ENCODE measurements at places on chromosomes 4 and X.

DNA sequence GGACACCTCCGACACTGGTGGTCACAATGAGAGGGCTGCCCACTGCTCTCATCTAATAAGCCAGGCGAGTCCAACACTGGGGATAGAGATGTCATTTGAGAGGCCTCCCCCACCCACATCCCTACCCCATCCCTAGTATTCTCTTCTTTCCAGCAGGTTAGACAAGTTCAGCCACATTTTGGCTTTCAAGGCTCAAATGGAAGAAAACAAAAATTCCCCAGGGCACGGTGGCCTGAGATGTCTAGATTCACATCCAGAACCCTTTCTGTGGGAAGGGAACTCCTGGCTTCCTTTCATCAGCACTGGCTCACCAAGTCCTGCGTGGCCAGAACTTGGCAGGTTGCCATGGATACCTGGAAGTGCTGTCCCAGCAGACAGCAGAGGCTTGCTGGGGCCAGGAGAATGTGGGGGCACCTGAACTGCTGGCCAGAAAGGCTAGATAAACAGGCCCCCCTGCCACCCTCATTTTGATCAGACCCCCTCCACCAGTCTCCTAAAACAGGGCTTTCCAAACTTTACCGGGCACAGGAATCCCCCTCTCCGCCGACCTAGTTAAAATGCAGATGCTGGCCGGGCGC lies 1.3 kb upstream of the NYX start:
- no peak for DNase-seq

- DNase-seq, result no peak
Measured at GRCh38 chr4:7434766-7435150, at the start of gene PSAPL1. Gene PSAPL1, minus strand, starts transcription at chr4:7434930. Its CDS starts 51 bp downstream, at chr4:7434879.

DNA sequence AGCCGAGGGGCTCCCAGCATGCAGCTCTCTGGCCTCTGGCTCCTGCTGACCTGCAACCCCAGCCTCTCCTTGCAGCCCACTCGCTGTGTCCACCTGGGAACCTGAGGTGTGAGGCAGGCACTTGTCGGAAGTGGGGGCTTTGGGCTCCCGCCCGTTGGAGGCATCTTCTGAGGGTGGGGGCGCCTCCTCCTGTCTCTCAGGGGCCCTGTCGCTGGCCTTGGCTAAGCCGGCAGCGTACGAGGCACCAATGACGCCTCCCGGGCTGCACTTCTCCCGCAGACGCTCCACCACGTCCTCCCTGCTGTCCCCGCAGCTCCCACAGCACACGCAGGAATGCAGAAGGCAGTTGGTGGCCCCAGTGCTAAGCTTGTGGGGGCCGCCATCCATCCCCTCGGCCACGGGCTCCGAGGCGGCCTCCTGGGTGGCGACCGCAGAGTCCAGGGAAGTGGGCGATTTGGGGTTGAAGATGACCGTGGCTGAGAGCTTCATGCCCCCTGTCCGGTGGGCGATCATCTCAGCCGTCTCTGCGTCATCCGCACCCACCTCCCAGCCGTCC lies 42.5 kb upstream of the MXD4 start:
- DNase-seq, result no peak

- no peak for DNase-seq
Measured at GRCh38 chr4:174056959-174057358, 226.5 kb downstream of the FBXO8 start.

DNA sequence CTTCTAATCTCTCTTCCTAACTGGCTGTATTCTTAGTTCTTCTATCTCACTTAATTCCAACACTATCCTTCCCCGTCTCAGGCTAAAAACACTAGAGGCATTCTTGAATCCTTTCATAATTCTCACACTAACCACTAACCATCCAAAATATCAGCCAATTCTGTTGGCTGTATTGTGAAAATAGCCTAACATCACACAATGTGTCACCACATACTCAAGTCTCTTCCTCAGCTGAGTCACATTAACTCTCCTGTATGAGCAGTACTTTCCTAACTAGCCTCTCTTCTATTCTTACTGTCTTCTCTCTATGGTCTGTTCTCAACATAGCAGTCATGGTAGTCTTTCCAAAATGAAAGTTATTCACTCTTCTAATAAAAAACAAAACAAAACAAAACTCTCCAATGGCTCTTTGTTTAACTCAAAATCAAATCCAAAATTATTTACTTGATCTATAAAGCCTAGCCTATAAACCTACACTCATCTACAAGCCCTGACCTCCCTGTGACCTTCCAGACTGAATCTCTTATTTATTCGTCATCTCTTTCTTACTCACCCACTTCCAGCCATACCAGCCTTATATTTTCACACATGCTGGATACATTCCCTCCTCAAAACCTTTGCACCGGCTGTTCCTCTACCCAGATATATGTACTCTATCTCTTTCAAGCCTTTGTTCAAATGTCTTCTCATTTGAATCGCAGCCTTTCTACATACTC lies 445.9 kb downstream of the TLL1 start:
- no peak for DNase-seq

DNA sequence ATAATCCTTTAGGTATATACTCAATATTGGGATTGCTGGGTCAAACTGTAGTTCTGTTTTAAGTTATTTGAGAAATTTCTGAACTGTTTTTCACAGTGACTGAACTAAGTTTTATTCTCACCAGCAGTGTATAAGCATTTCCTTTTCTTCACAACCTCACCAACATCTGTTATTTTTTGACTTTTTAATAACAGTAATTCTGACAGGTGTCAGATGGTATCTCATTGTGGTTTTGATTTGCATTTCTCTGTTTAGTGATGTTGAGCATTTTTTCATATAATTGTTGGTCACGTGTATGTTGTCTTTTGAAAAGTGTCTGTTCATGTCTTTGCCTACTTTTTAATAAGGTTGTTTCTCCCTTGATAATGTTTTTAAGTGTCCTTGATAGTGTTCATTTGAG lies 112.6 kb downstream of the LINC00632 start:
- DNase-seq, result no peak

GRCh38 chr4:41175794-41176193 lies 38.5 kb downstream of the APBB2 start:
- no peak for DNase-seq

GRCh38 chr4:6183740-6184139 lies 16.6 kb downstream of the JAKMIP1 start:
- no peak for DNase-seq

DNA sequence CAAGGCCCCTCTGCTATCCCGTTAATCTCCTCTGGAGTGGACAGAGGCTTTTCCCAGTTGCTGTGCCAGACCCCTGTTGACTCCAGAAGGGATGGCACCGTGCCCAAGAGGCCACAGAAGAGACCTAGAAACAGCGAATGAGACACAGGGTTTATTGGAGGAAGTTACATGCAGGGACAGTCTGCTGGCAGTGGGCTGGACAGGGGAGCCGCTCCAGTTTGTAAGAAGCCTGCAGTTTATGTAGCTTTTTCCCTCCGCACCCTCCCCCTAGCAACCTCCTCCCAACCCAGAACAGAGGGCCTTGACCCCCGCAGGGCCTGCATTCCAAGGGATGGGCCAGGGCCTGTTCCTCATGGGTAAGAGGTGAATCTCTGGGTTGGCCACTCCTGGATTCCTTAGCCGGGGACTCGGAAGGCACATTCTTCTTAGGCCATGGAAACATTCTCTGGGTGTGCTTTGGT lies 216.8 kb upstream of the PSAPL1 start:
- no peak for DNase-seq

- DNase-seq, result no peak
Measured at GRCh38 chr4:20180509-20180908, 71.2 kb upstream of the SLIT2 start.

DNA sequence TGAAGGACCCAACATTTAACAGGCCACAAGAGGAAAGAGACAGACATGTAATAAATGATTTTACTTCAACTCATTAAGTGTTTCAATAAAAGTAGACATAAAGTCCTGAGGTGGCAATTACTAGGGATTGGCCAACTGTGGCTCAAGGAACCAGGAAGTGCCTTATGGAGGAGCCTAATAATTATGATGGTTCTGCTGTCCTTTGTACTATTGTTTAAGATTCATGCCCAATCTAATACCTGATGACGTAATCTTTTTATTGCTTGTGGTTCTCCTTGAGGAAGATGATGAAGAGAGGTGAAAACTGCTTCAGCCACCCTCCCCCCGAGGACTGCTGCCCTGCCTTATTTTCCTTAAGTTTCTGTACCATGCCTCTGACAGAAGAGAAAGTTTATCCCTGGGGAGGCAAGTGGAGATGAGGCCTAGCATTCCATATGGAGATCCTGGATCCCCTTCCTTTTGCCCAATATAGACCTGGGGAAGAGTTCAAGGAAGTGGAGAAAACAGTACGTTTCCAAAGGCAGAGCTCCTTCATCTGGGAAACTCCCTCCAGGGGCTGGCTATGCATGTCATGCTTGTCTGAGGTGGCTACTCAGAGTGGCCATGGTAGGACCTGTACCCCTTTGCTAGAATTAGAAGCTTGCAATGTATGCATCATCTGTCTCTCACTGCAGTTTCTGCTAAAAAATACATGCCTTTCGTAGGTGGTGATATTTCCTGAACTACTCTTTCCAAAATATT lies 56.8 kb upstream of the FAT1 start:
- no peak for DNase-seq

DNA sequence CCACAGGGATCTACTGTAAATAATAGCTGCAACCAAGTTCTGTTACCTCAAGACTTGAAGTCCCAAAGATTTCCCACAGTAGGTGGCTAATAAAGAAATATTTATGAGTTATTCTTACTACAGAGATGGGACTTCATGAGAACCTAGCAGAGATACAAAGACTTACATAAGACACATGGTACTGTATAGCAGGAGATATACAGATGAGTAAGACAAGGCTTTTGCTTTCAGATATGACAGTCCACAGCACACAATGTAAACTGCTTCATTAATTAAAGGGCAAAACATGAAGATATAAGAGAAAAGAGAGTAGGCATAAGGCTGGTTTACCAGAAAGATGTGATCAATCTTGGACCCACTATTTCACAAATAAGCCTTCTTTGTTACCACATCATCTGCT lies 6.6 kb downstream of the ANKRD17 start:
- DNase-seq, result no peak

GRCh38 chrX:18984381-18985185 lies 669 bp upstream of the PHKA2 start:
- DNase-seq, result peak; percentile 73

DNA sequence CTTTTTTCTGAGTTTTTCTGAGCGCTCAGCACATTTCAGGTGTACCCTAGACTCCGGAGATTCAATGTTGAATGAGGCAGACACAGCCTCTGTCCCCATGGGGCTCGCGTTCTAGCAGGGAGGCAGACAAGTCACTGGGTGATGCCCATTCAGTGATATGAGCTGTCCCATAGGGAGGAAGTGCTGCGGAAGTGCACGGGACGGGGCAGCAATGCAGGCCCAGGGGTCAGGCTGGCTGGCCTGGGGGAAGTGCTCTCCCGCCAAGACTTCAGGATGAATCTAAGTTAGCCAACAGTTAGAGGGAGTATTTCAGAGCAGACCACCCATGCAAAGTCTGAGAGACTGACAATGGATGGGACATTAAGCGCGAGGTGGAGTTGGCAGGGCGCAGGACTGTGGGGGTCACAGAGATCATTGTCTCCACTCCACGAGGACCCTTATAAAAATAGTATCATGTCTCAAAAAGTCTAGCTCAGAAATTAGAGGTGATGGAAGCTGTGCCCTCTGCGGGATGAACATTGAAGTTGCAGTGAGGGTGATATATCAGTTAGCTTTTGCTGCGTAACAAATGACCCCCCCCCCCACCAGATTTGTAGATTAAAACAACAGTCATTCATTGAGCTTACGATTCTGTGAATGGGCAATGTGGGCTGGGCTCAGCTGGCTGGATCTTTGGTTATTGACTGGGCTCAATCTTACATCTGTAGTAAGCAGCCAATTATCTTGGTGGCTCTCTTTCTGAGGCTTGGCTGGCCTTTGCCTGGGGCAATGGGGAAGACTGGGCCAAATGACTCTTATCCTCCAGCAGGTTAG lies 16.4 kb downstream of the PSAPL1 start:
- DNase-seq, result no peak

- DNase-seq, result peak; percentile 39
Measured at GRCh38 chrX:49071877-49072711, 1.7 kb downstream of the PRAF2 start.

- DNase-seq, result no peak
Measured at GRCh38 chr4:71863457-71863856, 79.6 kb upstream of the GC start.
